HuH-7 (cell line): ENCODE measurements at places on chromosomes 7 and 10.

DNA sequence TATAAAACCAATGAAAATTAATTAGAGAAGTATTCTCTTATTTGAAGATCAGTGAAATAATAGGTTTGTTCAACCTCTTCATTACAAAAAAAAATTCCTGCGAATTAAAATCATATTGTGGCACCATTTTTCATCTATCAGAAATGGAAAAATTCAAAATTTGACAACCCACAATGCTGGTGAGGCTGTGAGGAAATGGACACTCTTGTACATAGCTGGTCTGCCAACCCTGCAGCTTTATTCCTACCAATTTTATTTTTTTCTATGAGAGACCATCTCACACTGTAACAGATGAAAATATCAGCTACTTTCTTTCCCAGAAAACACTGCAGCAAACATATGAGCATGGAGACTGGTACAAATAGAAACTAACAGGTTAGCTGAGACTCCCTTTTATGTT lies 208.8 kb upstream of the SEMA3E start:
- DNase-seq: no peak

GRCh38 chr10:88642209-88642608 lies 22.0 kb upstream of the LIPF start:
- no peak for DNase-seq

DNA sequence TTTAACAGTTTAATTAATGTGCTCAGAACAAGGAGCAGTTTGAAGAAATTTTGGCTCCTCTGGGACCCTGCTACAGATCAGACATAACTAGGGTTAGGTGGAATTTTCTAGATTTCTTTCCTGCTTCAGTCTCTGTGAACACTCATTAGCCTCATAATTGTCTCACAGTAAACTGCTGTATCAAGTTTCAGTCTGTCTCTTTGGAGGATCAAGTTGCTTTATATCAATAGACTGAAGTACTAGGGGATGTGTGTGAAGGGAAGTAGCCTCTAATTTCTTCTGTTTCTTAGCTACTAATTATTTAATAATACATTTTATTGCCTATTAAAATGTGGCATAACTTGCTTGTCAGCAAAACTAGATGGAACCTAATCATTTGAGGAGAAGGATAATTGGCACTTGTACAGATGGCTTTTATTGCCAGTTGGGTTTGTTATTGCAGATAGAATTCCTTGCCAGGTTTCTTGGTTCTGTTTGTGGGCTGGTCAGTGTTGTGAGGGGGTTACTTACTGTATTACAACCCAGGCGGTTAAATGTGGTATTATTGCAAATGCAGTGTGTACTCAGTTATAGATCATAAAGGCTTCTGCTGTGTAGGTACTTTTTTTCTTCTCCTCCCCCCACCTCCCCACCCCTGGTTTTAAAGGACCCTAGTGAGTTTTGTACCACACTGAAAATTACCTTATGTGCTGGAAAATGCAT lies 758.0 kb downstream of the AUTS2 start:
- DNase-seq: no peak

DNA sequence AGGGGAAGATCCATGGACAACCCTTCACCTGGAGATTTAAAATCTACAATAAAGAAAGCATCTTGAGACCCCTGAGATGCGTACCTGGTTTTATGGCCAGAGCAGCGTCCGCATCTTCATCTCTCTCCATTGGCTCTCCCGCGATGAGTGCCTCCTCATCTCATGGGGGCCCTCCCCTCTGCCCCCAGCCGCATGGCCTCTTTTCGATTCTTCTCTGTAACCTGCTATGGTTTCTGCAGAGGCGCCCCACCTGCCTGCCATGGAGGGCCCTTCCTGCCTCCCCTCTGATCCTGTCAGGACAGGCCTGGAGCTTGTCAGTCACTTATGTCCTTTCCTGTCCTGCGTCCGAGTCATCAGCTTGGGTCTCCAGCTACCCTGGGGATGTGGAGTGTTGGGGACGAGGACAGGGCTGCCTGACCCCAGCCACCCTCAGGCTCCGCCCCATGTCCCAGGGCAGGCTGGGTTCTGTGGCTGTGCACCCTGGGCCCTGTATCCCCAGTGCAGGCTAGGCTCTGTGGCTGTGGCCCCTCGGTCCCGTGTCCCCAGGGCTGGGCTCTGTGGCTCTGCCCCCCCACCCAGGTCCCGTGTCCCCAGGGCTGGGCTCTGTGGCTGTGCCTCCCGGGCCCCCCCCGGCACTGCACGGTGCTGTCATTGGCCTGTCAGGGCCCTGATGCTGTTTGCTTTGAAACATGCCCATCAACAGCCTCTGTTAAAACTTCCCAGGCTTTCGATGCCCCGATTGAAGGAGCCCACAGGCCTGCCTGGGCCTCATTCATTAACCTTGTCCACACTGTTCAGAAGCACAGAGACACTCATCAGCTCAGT lies 99.8 kb downstream of the WDR37 start:
- no peak for DNase-seq

- DNase-seq: no peak
Measured at GRCh38 chr7:150330211-150330885, 7.0 kb upstream of the ACTR3C start.

DNA sequence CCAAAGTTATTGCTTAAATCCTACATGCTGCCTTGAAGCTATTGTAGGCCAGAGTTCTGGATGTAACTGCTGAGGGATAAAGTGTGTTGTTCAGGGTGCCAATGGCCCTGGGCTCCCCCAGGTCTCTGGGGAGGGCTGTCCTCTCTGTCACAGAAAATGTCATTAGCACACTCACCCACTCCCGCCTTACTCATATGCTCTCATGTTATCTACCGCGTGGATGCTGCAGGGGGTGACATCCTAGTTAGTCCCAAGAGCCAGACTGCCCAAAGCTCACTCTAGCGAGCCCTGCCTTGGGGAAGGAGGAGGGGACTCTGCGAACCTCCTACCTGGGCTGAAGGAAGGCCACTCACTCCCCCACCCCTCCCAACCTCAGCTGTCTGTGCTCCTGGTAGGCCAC lies 122.5 kb downstream of the FRMD4A start:
- DNase-seq: no peak

DNA sequence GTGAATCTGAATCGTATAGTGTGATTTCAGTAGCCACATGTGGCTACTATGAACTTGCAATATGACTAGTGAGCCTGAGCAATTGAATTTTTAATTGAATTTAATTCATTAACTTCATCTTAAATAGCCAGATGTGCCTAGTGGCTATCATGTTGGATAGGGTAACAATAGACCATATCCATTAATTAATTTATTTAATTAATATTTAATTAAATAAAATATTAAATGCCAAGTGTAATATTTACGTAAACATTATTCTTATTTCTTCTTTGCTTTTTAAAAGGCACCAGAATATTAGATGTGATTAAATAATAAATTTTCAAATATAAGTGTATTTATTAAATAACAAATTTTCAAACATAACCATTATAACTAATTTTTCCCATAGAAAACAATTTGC lies 354.4 kb downstream of the PLXDC2 start:
- no peak for DNase-seq

- no peak for DNase-seq
Measured at GRCh38 chr10:110093722-110094121, 85.9 kb downstream of the ADD3 start.

DNA sequence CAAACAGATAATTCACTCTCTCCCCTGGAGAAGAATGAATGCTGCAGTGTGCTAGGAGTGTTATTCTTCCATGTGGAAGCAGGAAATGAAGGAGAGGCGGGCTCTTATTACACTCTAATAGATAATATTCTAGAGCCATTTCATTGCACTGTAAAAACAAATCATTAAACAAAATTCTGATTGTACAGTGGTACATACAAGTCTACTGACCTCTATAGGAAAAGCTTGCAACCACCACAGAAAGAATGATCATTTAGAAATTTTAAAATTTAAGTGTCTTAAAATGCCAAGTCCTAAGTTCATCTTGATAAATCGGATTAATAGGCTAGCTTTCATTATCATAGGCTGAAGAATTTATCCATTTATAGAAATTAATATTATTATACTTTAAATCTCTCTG lies 960.3 kb upstream of the LRRN3 start:
- DNase-seq: no peak

GRCh38 chr10:55203319-55203718 lies 402.3 kb upstream of the PCDH15 start:
- no peak for DNase-seq

DNA sequence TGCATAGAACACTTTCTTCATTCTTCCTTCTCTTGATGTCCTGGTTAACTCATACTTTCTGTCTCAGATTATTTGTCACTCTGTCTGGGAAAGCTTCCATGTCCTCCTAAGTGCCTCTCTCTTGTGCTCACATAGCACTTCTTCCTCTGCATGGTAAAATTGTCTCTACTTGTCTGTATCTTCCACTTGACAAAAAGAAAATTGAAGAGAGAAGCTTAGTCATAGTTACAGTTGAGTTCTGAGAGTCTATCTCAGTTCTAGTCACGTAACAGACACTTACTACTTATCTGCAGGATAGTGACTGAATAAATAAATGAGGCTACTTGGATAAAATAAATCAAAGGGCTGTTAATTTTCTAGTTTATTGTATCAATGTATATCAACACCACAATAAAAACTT lies 458.1 kb downstream of the HTR7 start:
- no peak for DNase-seq

- no peak for DNase-seq
Measured at GRCh38 chr7:20441346-20441745, 110.6 kb downstream of the ITGB8 start.

DNA sequence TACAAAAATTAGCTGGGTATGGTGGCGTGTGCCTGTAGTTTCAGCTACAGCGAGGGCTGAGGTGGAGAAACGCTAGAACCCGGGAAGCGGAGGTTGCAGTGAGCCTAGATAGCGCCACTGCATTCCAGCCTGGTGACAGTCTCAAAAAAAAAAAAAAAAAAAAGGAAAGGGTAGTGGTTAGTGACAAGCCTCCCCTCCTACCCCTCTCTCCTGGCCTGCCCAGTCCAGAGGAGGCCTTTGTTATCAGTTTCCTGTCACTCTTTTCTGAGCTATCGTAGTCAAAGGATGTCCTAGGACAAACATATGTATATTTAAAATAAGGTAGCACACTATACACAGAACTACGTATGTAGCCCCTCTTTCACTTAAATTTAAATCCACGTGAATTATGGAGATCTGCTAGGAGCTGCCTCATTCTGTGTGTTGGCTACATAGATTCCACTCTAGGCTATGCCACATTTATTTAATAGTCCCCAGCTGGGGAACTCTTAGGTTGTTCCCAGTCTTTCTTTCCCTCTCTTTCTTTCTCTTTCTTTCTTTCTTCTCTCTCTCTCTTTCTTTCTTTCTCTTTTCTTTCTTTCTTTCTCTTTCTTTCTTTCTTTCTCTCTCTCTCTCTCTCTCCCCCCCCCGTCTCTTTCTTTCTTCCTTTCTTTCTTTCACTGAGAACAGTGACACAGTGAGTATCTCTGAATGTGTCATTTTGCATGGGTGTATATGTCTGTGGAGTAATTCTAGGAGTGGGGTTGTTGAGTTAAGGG lies 3.9 kb downstream of the TSPAN15 start:
- no peak for DNase-seq

- DNase-seq: no peak
Measured at GRCh38 chr10:132810141-132810806, 24.3 kb upstream of the NKX6-2 start.

DNA sequence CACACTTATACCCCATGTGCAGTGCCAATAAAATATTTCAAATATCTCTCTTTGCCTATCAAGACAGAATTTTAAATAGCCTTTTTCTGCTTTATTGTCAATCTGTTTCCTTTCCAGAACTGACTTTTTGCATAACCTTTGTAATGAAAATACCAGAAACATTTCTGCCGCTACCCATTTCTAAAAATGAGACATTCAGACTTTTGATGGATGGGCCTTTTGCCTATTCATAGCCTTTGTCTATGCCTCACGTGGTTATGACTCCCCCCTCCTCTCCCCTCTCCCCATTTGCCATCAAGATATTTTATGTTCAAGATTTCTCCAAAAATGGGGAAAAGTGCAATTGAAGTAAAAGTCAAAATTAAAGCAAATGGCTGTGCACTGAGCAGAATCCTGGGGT lies 5.9 kb downstream of the PPP1R17 start:
- no peak for DNase-seq

DNA sequence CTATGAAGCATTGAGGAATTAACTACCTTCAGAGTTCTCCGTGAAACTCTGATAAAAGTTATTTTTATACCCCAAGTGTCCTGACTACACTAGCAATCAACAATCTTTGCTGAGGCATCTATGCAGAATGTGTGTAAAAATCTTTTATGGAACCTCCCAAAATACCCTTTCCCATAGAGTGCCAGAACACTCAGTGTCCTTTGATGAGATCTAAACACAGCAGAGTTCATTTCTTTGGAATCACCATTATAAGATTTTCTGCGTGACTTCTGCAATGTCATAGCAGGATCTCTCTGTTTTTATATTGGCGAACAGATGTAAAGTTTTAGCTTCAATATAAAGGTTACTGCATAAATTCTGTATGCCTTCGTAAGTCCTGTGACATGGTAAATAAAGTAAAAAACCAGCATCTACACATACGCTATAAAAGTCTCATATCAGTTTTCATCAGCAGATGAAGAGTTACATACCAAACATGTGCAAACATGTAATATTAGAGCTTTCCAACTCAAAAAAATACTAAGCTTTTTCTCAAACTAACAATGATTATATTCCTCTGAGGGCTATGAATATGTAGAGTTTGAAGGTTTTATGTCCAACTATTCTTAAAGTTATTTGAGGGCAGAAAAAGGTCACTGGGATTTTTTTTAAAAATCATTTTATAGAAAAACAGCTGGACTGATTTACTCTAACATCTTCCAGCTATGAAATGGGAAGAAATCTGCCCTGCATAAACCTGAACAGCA lies 67.2 kb downstream of the SKIDA1 start:
- DNase-seq: no peak

- no peak for DNase-seq
Measured at GRCh38 chr10:55410415-55410885, 609.4 kb upstream of the PCDH15 start.

- no peak for DNase-seq
Measured at GRCh38 chr7:66307591-66308215, 102.6 kb downstream of the TPST1 start.

DNA sequence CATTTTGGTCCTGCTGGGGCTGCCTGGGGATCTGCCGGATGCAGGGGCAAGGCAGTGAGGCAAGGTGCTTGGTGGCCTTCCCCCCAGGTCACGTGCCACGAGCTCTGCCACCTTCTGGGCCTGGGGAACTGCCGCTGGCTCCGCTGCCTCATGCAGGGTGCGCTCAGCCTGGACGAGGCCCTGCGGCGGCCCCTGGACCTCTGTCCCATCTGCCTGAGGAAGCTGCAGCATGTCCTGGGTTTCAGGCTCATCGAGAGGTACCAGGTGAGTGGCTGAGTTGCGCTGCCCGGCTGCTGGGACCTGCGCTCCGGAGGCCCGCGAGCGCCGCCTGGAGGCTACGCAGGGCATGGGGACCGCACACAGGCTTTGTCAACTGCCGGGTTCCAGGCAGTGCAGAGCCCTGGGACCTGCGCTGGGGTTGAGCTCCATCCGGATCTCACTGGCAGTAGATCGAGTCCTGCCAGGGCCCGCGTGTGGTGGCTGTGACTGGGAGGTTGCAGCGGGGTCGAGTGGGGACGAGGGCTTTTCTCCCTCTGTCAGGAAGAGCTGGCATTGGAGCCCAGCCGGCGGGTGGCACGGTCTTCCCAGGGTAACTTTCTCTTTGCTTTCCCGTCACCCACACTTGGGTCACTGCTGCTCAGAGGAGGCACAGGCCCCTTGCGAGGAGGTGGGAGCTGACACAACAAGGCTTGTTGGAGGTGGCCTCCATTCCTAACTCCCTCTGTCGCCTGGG lies 21.7 kb downstream of the AMZ1 start:
- DNase-seq: peak; percentile 99
